Activated T-cell treated with anti-CD3 and anti-CD28 coated beads, Interleukin-2, amount 50 U/mL, for 72 hours (primary cell): ENCODE measurements at places on chromosomes 5 and 9. TPM values are rescaled to one million over a fixed set of nuclear protein-coding genes. Genes with fewer than 3 reads are reported as not detected.

DNA sequence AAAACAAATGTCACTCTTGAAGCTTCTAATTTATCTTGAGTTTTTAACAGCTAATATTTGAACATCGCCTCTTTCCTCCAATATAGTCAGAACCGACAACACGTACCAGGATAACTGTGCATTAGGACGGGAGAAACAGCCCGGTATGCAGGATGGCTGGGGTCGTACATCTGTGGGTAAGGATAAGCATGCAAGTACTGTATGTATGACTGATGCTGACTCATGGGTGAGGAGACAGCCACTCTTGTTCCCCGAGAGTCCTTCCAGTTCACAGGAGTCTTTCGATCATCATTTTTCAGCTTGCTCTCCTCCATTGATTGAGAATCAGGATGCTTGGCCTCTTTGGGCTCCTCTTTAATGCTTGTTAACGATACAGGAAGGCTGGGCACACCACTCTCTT, 102.3 kb downstream of the ZNF608 start:
- DNase-seq = no peak

The NUTM2F gene
- total RNA-seq = not detected

GRCh38 chr5:140992828-140993227, 26.6 kb downstream of the PCDHAC2 start:
- no peak for DNase-seq

GRCh38 chr9:70534061-70534460, 119.6 kb upstream of the KLF9 start:
- no peak for DNase-seq

GRCh38 chr5:96338091-96338490, 95.0 kb downstream of the PCSK1 start:
- no peak for DNase-seq

The ADAMTS12 gene
- not detected for total RNA-seq

DNA sequence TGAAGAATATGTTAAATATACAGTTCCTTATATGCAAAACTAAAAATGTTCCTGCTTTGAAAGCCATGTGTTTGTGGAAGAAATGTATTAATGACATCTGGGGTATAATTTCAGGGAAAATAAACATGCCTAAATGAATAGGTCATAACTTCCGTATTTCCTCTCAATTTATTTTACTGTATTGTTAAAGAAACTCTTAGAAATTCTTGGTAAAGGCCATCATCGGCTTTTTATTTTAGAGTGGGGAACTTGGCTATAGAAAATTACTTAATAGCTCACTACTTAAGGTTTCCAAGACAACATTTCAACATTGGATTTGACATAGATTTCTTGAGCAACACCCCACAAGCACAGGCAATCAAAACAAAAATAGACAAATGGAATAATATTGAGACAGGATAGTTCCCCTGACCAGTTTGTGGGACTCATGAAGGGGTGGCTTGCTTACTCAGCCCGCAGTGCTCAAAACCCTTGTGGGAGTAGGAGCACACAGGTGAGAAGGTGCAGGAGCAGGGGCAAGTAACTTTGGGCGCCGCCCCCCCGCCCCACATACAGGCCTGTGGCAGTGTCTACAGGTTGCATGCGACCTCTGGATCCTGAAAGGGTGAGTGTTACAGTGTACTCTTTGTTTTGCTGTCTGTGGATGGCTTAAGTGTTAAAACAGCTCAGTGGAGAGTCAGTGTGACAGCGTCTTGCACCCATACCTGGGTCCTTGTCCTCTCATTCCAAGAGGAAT, 891.4 kb upstream of the C9orf72 start:
- no peak for DNase-seq

- DNase-seq = no peak
These were observed 28.4 kb upstream of the ITGA1 start for GRCh38 chr5:52759331-52759730.

The PCDHGA11 gene
- total RNA-seq = not detected

GRCh38 chr5:36692791-36693763, 86.7 kb downstream of the SLC1A3 start:
- peak; percentile 60 for DNase-seq

The OR13C5 gene
- not detected for total RNA-seq

DNA sequence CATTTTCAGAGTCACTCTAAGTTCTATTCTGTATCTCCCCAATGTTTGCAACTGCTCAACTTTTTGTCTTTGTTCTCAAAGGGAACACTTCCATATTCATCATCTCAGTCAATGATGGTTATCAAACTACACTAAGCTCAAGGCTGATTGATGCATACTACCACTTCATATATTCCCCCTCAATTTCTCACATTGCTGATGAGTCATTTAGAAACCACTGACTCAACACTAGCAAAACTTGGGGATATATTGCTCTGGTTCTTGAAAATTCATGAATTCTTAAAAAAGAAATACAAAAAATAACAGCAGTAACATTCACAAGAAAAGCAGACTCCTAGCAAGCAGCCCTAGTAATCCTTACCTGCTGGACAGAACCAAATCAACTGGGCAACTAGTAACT, 52.2 kb downstream of the ABHD17B start:
- DNase-seq = peak; percentile 28

GRCh38 chr9:120768247-120768646, 25.0 kb downstream of the FBXW2 start:
- DNase-seq = no peak

- DNase-seq = peak; percentile 47
These were observed 130.3 kb downstream of the CDC42SE2 start for GRCh38 chr5:131394128-131394527.

- DNase-seq = no peak
These were observed 135.6 kb downstream of the DOCK2 start for GRCh38 chr5:169772688-169773087.

DNA sequence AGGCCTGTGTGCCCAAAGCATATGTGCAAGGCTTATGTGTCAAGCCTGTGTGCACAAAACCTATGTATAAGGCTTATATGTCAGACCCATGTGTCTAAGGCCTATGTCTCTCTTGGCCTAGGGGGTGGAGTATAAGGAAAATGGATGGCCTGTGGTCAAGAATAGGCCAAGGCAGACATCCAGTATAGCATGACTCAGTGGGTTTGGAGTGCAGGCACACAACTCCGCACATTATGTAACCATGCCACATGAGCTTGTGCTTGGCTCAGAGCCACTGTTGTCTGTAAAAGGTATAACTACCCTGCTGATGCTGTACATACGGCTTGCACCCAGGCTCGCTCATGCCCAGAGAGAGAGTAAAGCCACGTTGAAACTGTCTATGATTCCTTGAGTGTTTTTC, 626.4 kb upstream of the NUDT12 start:
- DNase-seq = no peak

The PDZD2 gene
- total RNA-seq = not detected
